ENCODE measurements at places on chromosomes 2 and 18.

DNA sequence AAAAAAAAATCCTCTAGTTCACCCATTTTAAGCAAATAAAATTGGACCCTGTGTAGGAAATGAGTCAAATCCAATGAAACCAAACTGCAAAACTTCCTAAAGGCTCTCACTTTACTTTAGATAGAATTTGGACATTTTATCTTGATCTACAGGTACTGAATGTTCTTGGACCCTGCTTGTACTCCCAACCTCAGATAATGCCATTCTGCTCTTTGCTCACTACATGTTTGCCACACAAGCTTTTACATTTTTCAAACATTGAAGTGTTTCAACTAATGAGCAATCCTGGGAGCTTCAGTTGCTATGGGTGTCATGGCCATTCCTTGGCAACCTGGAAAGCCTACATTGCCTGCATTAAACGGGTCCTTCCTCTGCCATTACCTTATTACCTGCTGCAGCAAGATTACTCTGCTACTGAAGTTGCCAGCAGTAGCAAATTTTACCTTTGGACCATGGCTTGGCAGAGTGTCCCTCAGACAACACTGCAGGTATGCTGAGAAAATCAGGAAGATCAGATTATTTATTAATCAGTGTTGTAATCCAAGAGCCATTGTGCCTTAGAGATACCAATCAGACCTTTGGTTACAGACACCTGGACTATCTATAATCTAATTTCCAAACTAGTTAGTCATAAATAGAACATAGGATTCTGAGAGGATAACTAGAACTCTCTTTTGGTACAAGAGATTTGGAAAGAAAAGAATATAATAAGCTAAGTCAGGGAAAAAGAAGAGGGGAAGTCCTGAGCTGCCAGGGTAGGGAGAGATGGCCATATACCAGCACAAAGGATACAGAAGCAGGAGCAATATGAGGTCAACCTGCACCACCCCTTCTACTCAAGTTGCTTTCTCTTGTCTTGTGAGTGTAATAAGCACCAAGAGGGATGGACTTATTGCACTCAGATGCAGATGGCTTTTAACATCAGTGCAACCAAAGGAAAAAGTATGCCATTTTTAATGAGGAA lies 293.3 kb upstream of the TFPI start:
- DNase-seq: no peak

DNA sequence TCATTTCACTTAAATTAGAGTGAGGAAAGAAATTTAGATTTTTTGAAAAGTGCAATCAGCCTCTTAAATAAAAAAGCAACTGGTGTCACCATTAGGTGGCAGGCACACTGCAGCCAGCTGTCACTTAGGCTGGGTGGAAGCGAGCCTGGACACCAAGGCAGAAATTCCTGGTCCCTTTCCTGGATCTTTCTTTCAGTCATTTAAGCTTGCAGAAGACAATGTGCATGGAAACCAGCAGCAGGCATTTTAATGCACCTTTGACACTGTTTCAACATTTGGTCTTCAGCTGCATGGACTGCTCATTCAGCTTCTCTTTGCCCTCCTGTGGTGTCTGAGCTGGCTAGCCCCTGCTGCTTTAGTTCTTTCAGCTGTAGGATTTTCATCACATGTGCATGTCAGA lies 61.0 kb downstream of the AQP4 start:
- peak; percentile 19 for DNase-seq

GRCh38 chr18:2891526-2892431 lies 45.0 kb downstream of the EMILIN2 start:
- no peak for DNase-seq

- no peak for DNase-seq
Observed at GRCh38 chr2:200596774-200597570, 11.2 kb downstream of the AOX1 start.

DNA sequence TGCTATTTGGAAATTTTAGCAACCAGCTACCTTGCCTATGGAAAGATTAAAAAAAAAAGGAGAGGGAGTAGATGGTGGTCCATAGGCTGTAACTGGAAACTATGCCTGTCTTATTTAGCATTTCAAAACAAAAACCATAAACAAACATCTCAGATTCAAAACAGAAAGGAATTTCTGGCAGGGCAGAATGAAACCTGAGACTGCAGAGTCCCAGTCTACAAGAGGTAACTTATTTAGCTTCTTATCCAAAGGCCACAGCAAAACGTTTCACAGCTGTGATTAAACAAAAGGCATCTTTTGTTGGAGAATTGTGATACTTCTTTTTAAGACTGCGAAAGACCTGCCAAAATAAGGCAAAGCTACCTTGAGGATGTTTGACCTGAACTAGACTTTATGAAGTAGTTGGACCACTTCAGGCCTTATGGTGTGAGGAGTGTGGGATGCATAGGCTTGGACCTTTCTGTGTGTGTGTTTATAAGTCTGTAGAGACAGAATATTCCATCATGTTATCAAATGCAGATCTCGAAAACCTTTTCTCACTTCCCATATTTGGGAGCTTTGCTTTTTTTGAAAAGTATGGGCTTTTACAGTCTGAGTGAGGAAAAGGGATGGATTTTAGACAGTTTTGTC lies 11.0 kb downstream of the CRIM1 start:
- peak; percentile 27 for DNase-seq

DNA sequence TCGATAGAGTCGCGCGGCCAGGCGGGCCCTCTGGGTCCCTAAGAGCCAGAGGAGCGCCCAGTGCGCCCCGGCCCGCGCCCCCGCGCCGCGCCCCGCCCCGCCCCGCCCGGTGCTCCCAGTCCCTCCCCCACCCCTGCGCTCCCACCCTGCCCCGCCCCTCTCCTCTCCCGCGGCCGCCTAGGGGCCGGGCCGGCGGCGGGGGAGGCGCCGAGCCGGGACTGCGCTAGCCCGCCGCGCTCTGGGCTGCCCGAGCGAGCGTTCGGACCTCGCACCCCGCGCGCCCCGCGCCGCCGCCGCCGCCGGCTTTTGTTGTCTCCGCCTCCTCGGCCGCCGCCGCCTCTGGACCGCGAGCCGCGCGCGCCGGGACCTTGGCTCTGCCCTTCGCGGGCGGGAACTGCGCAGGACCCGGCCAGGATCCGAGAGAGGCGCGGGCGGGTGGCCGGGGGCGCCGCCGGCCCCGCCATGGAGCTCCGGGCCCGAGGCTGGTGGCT lies at the start of gene GPC1:
TSS of gene GPC1 (plus strand) at position 207 of the 491 bp plus-strand sequence. CDS start at position 463, 256 bp downstream.
- DNase-seq: peak; percentile 88

DNA sequence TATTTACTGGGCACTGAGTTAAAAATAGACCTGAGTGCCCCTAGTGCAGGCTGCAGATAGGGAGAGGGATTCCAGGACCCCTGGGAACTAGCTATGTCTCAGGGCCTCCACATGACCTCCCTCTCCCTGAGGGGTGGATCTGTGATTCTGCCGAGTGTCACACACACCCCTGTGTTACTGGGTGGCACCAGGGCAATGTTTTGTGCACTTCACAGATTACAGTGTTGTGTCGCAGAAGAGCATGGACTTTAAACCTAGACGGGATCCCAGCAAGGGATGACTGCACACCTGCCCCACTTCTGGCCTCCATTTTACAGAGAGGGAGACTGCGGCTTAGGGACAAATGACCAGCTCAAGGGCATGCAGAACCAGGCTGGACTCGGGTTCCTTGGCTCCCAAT lies 65.6 kb downstream of the ZFP36L2 start:
- no peak for DNase-seq

Data from ACHN (cell line).